ENCODE measurements at places on chromosomes 12 and 14.

DNA sequence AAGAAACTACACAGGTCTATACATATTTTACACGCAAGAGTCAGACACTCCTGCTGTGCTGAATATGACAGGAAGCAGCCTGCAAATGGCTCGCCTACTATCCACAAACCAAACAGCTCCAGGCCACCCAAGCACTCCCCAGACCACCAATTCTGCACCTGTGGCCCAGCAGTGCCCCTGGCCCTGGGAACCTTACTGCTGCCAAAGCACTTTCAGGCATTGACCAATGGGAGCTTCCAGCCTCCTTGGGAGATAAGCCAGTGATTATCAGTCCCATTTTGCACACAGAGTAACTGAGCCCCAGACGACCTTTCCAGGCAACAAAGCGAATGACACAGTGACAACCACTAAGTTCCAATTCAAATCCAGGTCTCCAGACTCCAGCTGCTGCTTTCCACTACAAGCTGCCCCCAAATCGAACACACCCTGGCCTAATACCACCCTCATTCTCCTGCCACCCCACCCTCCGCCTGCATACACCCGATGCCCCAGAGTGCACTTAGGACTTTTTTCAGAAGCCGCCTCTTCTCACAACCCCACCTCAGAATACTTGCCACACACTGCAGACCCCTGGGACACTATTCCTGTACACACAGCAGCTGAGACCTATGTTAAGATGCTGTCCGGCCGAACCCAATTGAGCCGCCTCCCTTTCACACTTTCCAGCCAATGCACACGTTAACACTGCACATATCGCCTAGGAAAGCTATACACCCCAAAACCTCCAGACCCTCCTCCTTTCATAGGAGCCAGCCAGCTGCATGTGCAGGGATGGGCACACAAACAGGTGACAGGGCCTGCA is 126.1 kb upstream of the PRMT8 start:
- no peak for DNase-seq

DNA sequence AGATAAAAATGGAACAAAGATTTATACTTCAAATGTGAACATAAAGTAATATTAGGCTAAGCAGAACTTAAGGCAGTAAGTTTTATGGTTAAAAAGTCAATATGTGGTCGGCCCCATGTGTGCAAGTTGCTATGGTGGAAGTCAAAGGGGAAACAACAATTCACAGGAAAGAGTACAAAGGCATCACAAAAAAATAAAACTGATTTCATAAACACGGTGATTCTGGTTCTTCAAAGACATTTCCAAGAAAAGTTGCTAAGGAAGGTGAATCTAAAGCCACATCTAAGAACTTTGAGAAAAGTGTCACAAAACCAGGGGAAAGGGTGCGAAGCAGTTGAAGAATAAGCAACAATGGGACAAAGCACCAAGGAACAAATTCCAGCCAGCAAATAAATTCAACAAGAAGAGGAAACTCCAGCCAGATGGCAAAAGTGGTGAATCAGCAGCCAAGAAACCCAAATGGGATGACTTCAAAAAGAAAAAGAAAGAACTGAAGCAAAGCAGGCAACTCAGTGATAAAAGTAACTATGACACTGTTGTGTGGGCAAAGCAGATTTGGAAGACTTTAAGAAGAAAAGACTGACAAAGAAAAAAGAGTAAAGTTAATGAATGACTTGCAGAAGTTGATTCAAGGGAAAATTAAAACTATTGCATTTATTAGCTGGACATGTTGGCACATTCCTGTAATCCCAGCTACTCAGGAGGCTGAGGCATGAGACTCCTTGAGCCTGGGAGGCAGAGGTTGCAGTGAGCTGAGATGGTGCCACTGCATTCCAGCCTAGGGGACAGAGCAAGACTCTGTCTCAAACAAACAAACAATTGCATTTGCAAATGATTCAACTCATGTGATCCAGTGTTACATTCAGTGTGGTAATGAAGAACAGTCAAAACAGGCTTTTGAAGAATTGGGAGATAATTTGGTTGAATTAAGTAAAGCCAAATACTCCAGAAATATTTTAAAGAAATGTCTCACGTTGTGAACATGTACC is 19.5 kb downstream of the PTGDR start:
- no peak for DNase-seq

DNA sequence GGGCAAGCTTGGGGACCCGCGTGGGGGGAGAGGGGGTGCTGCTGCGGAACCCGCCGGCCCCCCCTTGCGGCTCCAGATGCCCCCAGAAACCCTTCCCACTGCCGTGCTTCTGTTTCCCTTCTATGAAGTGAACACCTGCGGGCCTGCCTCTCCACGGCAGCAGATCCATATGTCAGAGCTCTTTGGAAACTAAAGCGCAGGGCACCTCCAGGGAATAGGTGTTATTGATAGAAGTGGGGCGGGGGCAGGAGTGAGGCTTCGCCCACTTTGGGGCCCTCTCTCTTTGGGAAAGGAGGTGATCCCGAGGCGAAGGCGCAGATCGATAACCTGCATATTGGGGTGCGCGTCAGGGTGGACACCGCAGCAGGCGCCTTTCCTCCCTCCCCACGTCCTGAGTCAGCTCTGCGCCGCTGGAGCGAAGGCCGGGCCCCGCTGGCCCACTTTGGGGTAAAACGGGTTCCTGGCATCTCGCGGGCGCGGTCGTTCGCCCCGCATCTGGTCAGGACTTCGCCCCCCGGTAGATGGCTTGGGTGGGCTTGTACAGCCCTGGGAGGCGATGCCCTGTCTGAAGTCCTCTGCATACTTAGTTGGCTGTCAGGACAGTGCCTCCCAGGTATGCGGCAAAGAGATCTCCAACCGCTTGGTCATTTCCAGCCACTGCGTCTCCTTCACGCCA is 524 bp downstream of the KMT5A start:
- DNase-seq = no peak

- no peak for DNase-seq
Observed at GRCh38 chr12:112170971-112171596, 45.7 kb downstream of the TRAFD1 start.

- DNase-seq = no peak
Observed at GRCh38 chr14:74500417-74501134, 7.0 kb downstream of the ISCA2 start.

- no peak for DNase-seq
Observed at GRCh38 chr12:123243671-123244262, 10.5 kb downstream of the MTRFR start.

GRCh38 chr14:55537782-55538181 is 42.2 kb upstream of the KTN1 start:
- no peak for DNase-seq

Data from GOT3 (cell line).